ENCODE measurements at places on chromosomes 7 and 10.

- DNase-seq = no peak
Measured at GRCh38 chr10:112383325-112383724, 9.4 kb downstream of the ACSL5 start.

GRCh38 chr10:105094048-105094447, 453.0 kb downstream of the SORCS3 start:
- no peak for DNase-seq

- no peak for DNase-seq
Measured at GRCh38 chr7:94687076-94687475, 31.1 kb upstream of the SGCE start.

DNA sequence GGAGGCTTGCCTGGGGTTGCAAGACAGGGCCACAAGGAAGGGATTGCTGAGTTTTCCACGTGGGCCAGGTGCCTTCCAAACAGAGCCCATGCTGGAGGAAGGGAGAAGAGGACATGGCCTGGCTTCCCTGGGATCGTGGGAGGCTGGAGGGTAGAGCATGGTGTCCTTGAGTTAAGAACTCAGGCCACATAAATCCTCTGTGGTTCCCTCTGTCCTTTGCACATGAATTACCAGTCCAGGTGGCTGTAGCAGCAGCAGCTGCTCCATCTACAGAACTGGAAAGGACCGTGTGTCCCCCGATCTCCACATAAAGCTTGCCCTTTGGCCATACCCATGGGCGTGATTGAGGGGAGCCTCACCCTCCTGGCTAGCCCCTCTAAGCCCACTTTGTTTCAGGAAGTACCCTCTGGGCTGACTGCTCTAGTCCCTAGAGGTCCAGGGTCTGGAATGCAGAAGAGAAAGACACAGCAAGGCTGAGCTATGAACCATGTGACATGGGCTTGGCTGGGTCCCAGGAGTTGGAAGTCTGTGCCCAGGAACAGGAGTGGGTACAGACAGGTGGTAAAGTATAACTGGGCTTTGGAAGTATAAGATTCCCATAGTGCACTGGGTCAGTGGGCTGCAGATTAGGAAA, 84.9 kb downstream of the C10orf105 start:
- DNase-seq = no peak

DNA sequence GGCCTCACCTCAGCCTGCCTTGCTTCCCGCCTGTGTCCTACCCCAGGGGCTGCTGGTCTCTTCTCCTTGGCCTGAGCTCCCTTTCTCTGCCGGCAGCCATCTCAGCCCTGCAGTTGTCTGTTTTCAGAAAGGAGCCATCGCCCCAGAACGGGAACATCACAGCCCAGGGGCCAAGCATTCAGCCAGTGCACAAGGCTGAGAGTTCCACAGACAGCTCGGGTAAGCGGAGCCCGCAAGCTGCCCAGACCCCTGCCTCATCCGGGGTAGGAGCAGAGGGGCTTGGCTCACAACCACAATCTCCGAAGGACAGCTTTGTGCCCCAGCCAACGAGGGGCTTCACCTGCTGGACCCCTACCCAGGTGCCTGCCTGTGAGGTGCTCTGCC, 5.3 kb upstream of the DEPP1 start:
- DNase-seq = no peak

GRCh38 chr7:4260867-4261600, 421.1 kb upstream of the FOXK1 start:
- no peak for DNase-seq

Measured in GM18507 (cell line).